ENCODE measurements at places on chromosomes 3 and 15. TPM values are rescaled to one million over a fixed set of nuclear protein-coding genes. Genes with fewer than 3 reads are reported as not detected.

- no peaks in the 10 kb centered on the region for H3K27me3 ChIP-seq
- no peak overlapping the region for H3K4me3 ChIP-seq
- H3K36me3 ChIP-seq, result no peaks in the 10 kb centered on the region
Measured at GRCh38 chr3:29453284-29454001, 172.6 kb downstream of the RBMS3 start.

- no peak overlapping the region for H3K4me3 ChIP-seq
- no peaks in the 10 kb centered on the region for H3K27me3 ChIP-seq
- H3K36me3 ChIP-seq, result no peaks in the 10 kb centered on the region
Measured at GRCh38 chr15:70726753-70727152, 36.6 kb downstream of the UACA start.

DNA sequence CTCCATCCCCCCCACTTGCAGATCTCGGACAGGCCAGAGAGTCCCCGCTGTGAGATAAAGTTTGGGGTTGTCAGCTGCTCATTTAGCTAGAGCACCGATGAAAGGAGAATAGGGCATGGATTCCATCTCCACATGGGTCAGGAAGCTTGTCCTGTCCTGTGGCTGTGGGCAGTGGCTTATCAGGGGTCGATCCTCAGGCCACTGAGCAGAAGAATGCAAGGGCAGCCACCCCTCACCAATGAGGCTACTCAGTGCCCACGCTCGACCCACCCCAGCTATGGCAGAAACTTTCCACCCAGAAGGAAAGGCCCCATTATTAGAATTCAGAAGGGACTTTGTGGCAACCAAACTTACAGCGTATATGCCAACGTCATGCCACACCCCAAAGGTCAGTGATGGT lies 43.3 kb downstream of the CPN2 start:
- no peak overlapping the region for H3K27ac ChIP-seq
- H3K4me1 ChIP-seq, result peaks cover 38% of the 10 kb centered on the region
- no peak overlapping the region for H3K4me3 ChIP-seq
- H3K27me3 ChIP-seq, result no peaks in the 10 kb centered on the region

- no peak overlapping the region for H3K27ac ChIP-seq
- DNase-seq, result no peak
- H3K4me3 ChIP-seq, result no peak overlapping the region
- no peaks in the 10 kb centered on the region for H3K27me3 ChIP-seq
- no peaks in the 10 kb centered on the region for H3K4me1 ChIP-seq
Measured at GRCh38 chr3:53009826-53010539, 35.9 kb downstream of the SFMBT1 start.

DNA sequence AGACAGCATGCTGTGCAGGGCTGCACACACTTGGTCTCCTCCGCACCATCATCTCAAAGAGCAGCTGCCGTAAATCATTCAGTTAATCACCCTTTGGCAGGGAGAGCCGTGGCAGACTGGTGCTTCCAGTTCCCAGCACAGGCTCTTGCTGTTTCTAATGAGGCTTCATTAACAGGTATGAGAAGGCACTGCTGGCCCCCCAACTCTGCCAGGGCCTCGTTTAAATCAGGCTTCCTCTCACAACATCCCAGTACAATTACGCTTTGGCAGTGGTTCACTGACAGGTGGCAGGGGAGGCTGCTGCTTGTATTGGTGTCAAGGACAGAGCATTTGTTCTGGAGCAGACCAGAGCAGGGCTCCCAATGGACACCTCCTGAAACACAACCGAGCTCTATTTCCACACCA lies 77.1 kb downstream of the BFSP2 start:
- H3K27ac ChIP-seq, result no peak overlapping the region
- H3K4me3 ChIP-seq, result no peak overlapping the region
- H3K36me3 ChIP-seq, result no peaks in the 10 kb centered on the region

GRCh38 chr15:68586274-68586961 lies 7.6 kb downstream of the CORO2B start:
- H3K27ac ChIP-seq, result no peak overlapping the region
- H3K4me3 ChIP-seq, result no peak overlapping the region

DNA sequence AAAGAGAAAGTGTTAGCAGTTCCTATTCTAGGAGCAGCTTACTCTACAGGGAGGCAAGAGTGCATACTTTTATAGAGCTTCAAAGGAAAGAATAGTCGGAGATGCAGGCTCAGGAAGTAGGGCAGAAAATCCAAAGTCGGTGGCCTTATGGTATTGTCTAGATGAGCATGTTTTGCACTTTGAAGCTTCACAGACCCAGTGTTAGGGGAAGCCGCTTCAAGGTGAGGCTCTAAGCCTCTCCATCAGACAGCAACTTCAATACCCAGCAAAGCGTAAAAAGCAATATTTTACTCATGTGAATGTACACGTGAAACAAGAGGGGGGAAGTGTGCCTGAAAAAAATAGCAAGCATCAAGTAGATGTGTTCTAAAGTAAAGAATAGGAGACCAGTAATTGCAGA lies 125.6 kb upstream of the RASGRP1 start:
- DNase-seq, result no peak
- no peak overlapping the region for H3K27ac ChIP-seq
- H3K4me3 ChIP-seq, result no peak overlapping the region
- H3K36me3 ChIP-seq, result no peaks in the 10 kb centered on the region
- H3K4me1 ChIP-seq, result peaks cover 61% of the 10 kb centered on the region

- no peaks in the 10 kb centered on the region for H3K27me3 ChIP-seq
- no peaks in the 10 kb centered on the region for H3K4me1 ChIP-seq
- no peak for DNase-seq
- H3K4me3 ChIP-seq, result no peak overlapping the region
Measured at GRCh38 chr3:47225310-47225906, 57.2 kb downstream of the KIF9 start.

GRCh38 chr3:35932995-35933394 lies 293.7 kb downstream of the ARPP21 start:
- H3K36me3 ChIP-seq, result no peaks in the 10 kb centered on the region
- no peak overlapping the region for H3K4me3 ChIP-seq
- H3K27me3 ChIP-seq, result no peaks in the 10 kb centered on the region

GRCh38 chr3:119365418-119365817 lies 71.2 kb downstream of the ARHGAP31 start:
- H3K4me3 ChIP-seq, result no peak overlapping the region
- no peaks in the 10 kb centered on the region for H3K36me3 ChIP-seq
- H3K27ac ChIP-seq, result no peak overlapping the region
- H3K4me1 ChIP-seq, result no peaks in the 10 kb centered on the region
- DNase-seq, result no peak

GRCh38 chr3:42169579-42170120 lies 78.5 kb downstream of the TRAK1 start:
- H3K4me1 ChIP-seq, result peaks cover 16% of the 10 kb centered on the region
- DNase-seq, result no peak
- H3K4me3 ChIP-seq, result no peak overlapping the region
- no peaks in the 10 kb centered on the region for H3K27me3 ChIP-seq
- H3K27ac ChIP-seq, result no peak overlapping the region

- H3K4me1 ChIP-seq, result no peaks in the 10 kb centered on the region
- no peak overlapping the region for H3K4me3 ChIP-seq
- H3K36me3 ChIP-seq, result no peaks in the 10 kb centered on the region
- no peak for DNase-seq
- no peak overlapping the region for H3K27ac ChIP-seq
Measured at GRCh38 chr3:151568184-151568583, 107.3 kb upstream of the IGSF10 start.

DNA sequence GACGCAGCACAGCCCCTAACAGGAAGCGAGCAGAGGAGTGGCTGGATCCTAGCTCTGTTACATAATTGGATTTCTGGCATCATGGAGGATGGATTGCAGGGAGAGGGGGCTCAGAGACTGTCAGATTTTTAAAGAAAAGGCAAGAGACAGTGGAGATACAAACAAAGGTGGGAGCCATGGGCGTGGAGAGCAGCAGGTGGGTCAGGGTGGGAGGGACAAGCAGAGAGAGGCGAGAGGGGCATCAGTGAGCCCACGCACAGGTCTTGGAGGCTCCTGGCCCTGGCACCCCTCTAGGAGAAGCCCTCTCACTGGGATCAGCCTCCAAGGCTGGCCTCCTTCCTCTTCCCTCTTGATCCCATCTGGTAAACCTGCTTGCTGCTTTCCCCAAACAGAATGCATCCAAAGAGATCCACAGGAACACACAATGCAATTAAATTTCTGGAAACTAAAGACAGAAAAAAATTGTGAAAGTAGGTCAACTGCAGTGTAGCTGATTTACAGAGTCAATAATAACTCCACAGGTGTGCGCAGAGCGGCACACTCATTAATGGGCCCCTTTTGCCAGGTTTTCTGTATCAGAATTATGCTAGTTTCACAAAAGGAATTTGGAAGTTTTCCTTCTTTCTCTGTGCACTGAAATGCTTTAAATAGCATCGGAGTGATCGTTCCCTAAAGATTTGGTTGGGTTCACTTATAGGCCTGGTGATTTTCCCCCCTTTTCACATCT lies 66.1 kb downstream of the LSM3 start:
- no peaks in the 10 kb centered on the region for H3K27me3 ChIP-seq
- H3K4me1 ChIP-seq, result no peaks in the 10 kb centered on the region
- H3K36me3 ChIP-seq, result no peaks in the 10 kb centered on the region
- H3K4me3 ChIP-seq, result no peak overlapping the region
- H3K27ac ChIP-seq, result no peak overlapping the region
- DNase-seq, result no peak

DNA sequence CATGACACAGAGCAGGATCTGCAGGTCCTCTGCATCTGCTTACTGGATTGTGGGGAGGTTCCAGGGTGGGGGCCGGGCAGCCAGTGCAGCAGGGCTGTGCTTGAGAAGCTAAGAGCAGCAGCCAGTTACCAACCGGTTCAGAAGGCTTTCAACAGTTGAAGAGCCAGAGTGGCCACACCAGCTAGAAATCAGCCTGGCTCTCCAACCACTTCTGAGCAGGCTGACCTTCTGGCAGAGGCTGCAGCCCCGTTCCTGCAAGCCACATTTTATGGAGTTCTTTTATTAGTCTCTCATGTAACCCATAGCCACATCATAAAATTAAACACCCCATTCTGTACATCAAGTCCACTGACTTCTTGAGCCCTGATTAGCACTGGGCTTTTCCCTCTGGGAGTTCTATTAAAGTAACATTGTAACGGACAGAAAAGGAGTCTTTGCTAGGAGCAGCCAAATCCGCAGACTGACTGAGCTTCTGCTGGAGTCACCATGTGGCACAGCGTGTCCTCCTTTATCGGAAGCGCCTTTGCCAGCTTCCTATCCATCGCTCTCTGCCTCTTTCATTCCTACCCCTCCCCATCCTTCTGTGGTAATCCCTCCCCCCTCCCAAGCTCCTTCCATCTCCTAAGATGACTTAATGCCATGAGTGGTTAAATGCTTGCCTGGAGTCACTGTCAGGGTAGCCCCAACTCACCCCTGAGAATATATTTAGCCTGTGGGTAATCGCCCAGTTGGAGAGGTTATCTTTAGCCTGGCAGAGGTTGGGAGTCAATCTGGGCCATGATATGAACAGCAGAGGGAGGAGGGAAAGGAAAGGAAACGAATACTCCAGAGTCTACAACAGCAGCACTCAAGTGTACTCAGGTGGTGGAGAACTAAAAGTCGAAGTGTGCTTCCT lies 138.5 kb upstream of the HES1 start:
- H3K27me3 ChIP-seq, result no peaks in the 10 kb centered on the region
- DNase-seq, result no peak
- H3K27ac ChIP-seq, result no peak overlapping the region
- H3K36me3 ChIP-seq, result no peaks in the 10 kb centered on the region
- no peak overlapping the region for H3K4me3 ChIP-seq

DNA sequence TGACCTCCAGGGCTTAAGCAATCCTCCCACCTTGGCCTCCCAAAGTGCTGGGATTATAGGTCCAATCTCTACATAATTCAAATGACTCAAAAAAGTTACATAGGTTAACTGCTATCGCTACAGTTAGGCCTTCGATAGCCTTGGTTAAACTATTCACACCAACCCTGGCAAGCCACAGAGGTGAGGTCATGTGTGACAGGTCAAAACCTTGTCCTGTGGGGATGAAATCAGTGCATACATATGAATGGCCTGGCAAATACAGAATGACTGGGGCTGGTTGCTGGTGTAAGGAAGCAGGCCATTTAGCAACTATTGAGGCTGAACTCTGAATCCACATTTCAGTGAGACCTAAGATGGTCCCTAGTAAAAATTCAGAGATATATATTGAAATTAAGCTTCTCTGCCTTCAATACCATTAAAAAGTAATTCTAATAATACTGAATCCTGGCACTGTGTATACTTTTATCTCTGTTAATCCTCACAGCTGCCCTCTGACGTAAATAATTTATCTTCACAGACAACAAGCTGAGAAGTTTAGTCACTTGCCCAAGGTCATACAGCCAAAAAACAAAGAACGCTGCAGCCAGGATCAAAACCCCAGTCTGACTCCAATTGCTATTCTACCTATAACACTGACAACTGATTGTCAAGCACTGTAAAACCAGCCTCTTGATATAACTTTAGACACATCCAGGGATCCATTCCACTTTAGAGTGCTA lies 35.3 kb downstream of the MKRN2 start:
- no peak overlapping the region for H3K27ac ChIP-seq
- no peak for DNase-seq
- peaks cover 58% of the 10 kb centered on the region for H3K36me3 ChIP-seq
- H3K4me3 ChIP-seq, result no peak overlapping the region

DNA sequence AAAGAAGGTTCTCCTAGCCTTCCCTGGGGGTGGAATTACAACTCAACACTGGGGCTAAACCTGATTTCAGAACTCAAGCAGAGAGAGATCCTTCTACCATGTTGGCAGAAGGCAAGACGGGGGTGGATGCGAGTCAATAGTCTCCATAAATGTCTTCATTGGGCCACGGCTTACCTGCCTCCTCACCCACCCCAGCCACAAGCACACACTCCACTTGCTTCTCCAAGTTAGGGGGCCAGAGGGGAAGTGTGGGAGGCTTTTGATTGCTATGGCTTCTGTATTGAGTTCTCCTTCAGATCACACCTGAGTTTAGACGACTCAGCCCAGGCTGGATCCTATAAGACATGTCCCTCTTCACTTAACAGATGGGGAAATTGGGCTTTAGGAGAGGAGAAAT lies 178.9 kb downstream of the UACA start:
- no peak overlapping the region for H3K27ac ChIP-seq
- no peak overlapping the region for H3K4me3 ChIP-seq
- no peaks in the 10 kb centered on the region for H3K36me3 ChIP-seq
- H3K4me1 ChIP-seq, result peaks cover 4% of the 10 kb centered on the region
- H3K27me3 ChIP-seq, result peaks cover 7% of the 10 kb centered on the region
- no peak for DNase-seq

GPR87 gene
- total RNA-seq, result 1.2 TPM

CPNE4 gene
- not detected for total RNA-seq

CX3CR1 gene
- total RNA-seq, result 1.1 TPM

GOLGA8T gene
- not detected for total RNA-seq

SLC28A1 gene
- total RNA-seq, result not detected

ACTRT3 gene
- 2.5 TPM for total RNA-seq

ACKR4 gene
- not detected for total RNA-seq

SLITRK3 gene
- not detected for total RNA-seq

AAGAB gene
- total RNA-seq, result 66.6 TPM
